Motor neuron (in vitro differentiated cells): ENCODE measurements at places on chromosomes 16 and 17. TPM values are rescaled to one million over a fixed set of nuclear protein-coding genes. Genes with fewer than 3 reads are reported as not detected.

DNA sequence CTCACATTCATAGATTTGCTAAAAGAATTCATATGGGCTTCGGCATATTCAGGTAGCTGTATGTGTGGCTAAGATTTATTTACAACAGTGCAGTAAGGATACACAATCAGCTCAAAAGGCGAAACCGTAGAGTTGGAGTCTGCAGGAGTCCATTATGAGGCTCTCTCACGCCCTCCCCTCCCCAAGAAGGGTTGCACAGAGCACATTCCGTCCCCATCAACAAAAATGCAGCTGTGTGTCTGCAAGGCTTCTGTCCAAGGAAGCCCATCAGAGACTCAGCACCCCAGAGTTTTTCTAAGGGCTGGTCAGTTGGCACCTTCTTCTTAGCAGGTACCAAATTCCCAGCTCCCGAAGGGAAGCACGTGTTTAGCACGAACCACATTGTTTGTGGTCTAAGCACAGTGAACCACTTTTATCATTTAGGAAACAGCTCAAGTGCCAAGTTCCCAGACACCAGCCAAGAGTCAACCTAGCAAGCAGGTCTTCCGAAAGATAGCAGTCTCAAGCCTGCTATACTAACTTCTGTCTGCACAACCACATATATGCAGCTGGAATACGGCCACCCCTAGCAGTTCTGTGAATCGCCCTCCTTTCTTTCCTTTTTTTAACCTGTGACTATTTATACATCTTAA, 28.5 kb upstream of the MEAK7 start:
- no peak for ATAC-seq

Gene SLX1A
- 15.4 and 16.8 TPM in 2 replicates for total RNA-seq

Gene KRTAP9-2
- 0.89 TPM in 1 of 2 replicates, not detected in the other for total RNA-seq

GRCh38 chr16:72989579-72990551, 58.1 kb downstream of the ZFHX3 start:
- ATAC-seq: peak; percentile 61

Gene GALNS
- total RNA-seq: 4.9 and 6.9 TPM in 2 replicates

DNA sequence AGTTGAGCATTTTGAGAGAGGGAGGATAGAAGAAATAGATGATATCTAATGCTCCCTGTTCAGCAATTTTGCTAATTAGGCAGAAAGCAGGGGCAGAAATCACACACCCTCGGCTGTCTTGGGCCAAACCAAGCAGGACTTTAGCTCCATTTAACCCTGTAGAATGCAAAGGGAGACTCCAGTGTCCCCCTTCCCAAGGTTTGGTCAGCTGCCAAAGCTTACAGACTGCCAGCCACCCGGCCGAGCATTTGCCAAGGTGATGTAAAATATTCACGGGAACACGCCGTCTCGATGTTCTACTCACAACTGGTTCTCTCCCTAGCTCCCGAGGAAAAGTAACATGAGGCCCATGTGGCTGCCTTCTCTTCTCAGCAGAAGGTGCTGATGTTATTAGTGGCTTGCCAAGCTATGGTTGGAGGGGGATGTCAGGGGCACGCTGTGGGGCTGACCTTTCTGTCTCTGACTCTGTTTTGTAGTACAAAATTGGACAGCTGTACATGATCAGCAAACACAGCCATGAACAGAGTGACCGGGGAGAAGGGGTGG, 155.3 kb downstream of the PITPNC1 start:
- ATAC-seq: no peak

- no peak for ATAC-seq
Measured at GRCh38 chr16:3659251-3659650, 4.8 kb downstream of the DNASE1 start.

GRCh38 chr16:69111876-69112230, 6.4 kb downstream of the HAS3 start:
- ATAC-seq: no peak

DNA sequence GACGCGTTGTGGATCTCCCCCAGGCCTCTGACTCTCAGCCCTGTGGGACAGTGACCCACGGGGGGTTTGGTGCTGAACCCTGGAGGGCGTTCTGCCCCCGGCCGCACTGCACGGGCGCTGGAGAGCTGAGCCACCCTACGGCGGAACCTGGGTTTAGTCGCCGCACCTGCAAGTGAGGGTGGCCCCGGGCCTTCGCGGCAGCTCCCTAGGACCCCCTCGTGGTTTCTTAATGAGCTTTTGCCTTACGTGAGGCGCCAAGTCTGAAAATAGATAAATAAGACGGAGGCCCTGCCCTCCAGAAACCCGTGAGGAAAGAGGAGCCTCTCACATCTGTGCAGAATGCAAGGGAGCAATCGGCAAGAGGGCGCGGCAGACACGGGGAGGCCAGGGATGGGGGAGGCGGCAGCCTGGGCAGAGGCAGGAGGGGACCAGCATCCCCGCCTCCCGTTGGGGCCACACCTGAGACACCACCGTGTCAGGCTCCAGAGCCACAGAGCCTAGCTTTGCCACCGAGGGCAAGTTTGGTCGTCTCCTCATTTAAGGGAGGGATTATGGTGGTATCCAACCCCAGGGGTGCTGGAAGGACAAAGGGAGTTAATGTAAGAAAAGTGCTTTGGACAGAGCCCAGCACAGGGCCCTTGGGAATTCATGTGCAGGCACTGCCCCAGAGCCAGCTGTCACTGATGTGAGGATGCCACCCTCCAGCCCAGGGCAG, 153.2 kb upstream of the CHMP6 start:
- no peak for ATAC-seq

Gene TNK1
- 3.5 and 4.0 TPM in 2 replicates for total RNA-seq

Gene CMTM2
- total RNA-seq: 1.1 TPM in 1 of 2 replicates, not detected in the other

Gene SLC5A10
- total RNA-seq: 0.09 and 0.31 TPM in 2 replicates

Gene TEKT5
- 0.22 and 0.44 TPM in 2 replicates for total RNA-seq

GRCh38 chr17:81520021-81520901, 7.7 kb upstream of the ACTG1 start:
- no peak for ATAC-seq

DNA sequence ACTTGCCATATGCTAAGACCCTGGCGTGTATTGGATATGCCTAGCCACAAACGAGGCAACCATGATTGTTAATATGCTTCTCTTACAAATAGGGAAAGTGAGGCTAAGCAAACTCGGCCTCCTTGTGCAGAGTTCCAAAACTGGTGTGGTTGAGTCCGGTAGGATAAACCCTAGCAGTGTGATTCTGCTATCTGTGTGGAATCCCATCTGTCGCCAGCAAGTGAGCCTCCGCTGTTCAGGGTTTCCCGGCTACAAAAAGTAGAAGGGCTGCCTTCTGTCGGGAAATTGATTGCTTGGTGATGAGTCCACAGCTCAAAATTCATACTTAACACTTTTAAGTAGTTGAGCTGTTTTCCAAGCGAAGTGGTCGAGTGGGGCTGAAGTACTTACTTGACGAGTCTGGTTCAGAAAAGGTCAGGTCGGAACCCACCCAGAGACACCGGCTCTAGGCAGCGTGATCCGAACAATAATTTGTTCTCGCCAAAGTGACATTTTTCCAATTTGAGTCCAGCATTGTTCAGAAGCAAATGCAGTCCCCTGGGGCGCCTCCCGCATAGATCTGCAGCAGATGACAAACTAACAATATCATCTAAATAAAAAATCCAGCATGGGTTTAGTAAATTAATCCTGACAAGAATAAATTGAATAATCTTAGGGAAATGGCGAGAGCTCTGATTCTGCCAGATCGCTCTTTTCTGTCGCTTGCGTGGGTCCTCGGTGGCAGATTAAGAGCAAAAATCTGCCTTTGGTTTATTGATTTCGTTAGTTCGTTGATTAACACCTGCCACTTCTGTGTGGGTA, 686.7 kb upstream of the RBFOX1 start:
- ATAC-seq: peak; percentile 92

DNA sequence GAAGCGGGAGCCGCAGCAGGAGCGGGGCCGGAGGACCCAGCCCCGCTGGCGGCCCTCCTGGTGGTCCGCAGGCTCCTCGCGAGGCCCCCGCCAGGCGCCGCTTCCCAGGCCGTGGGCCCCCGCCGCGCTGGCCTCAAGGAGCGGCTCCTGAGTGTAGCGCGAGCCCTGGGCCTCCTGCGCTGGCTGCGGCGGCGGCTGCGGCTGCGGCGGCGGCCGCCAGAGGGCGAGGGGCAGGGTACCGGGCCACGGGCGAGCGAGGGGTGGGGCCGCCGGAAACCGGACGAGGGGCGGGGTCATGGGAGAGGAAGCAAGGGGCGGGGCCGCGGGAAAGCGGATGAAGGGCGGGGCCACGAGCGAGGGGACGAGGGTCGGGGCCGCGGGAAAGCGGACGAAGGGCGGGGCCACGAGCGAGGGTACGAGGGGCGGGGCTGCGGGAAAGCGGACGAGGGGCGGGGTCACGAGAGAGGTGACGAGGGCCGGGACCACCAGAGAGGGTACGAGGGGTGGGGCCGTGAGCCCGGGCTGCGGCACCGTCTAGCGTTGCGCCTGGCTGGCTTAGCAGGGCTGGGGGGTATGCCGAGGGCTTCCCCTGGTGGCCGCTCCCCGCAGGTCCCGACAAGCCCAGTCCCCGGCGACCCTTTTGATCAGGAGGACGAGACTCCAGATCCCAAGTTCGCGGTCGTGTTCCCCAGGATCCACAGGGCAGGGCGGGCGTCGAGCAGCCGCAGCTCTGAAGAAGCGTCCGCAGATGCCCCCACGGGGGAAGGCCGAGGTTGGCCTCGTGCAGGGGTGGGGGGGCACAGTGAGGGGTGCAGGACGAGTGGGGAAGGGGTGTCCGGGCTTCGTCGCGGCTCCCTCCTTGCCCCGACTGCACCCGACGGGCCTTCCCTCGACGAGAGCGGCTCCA, 1.7 kb downstream of the MYO15B start:
- peak; percentile 86 for ATAC-seq

DNA sequence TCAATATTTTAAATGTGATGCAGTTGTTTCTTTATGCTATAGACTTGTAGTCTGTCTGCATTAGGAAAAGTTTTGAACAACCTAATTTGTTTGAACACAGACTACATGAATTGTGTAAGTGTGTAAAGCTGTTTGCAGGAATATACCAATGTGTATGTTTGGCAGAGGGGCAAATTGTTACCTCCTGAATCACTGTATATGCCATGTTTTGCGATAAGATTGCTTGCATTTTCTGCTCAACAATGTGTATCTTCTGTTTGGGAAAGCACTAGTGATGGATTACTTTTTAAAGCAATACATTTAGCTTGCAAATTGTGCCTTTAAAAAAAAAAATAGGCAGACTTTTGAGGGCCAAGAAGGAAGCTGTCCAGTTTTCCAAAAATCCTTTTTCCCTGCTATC, 14.6 kb downstream of the RBBP6 start:
- ATAC-seq: no peak

DNA sequence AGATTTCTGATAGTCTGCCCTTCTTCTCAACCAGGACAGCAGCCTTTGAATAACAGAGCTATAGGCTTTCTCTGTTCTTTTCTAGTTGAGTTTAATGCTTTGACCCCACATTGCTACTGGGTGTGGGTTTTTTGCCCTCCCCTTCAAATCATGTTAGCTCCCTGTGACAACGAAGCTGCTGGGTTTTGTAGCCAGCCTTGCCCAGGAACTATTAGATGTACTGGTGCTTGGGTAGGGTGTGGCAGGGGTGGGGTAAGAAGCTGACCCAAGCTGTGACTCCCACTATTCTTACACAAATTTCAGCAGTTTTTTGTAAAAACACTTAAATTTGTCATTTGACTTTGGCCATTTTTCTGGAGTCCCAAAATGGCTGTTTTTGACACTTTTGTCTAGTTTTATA, 69.7 kb downstream of the NLK start:
- peak; percentile 54 for ATAC-seq

- peak; percentile 74 for ATAC-seq
Measured at GRCh38 chr17:74736513-74737298, at the start of gene RAB37. Gene RAB37, plus strand, starts transcription at chr17:74737256. Its CDS starts 17 bp downstream, at chr17:74737273.

- ATAC-seq: no peak
Measured at GRCh38 chr16:4763791-4764190, 3.2 kb downstream of the ZNF500 start.

GRCh38 chr16:81595629-81596292, 151.2 kb downstream of the CMIP start:
- ATAC-seq: no peak

DNA sequence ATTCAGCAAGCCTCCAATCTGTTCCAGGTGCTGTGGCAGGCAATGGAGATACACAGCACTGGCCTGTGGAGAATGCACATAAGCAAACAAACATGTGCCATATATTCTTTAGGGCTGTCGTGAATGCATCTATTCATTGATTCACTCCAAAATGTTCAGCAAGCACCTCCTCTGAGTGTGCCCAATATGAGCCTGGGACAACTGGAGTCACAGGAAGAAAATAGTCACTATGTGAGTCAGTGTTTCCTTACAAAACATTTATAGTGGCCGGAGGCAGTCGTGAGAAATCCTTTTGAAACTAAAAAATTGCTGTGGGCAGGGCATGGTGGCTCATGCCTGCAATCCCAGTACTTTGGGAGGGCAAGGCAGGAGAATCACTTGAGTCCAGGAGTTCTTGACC, 310.1 kb downstream of the CA10 start:
- ATAC-seq: no peak

DNA sequence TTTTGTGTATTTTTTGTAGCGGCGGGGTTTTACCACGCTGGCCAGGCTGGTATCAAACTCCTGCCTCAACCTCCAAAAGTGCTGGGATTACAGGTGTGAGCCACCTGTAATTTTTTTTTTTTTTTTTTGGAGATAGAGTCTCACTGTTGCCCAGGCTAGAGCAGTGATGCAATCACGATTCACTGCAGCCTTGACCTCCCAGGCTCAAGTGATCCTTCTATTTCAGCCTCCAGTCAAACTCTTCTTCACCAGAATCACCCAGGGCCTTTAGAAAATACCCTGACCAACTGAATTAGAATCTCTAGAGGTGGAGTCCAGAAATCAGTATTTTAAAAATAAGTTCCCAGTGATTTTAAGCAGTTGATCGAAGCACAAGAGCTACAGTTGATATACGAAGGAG, 12.5 kb downstream of the HSPB9 start:
- no peak for ATAC-seq

Gene DHX38
- 37.5 and 39.6 TPM in 2 replicates for total RNA-seq

DNA sequence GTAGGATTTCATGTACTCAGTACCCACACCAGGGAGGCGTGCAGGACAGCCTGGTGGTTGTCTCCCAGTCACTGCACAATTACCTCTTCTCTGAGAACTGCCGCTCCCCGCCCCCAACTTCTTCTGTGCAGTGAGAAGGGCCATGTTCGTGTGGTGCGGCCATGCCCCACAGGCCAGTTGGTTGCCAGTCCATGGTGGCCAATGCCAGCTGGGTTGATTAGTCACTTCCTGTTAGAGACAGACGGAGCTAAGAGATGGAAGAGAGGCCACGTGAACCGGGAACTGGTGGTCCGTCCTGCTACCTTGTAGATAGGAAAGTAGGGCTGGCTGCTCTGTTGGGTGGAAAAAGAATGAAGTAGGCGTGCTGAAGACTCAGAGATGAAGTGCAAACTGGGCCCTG, 206.5 kb downstream of the ABCC12 start:
- ATAC-seq: no peak

- ATAC-seq: no peak
Measured at GRCh38 chr17:21379080-21379711, 3.0 kb downstream of the KCNJ12 start.

GRCh38 chr17:78144147-78144719, 2.0 kb upstream of the C17orf99 start:
- ATAC-seq: peak; percentile 9

Gene ZC3H18
- 13.9 and 16.1 TPM in 2 replicates for total RNA-seq

- no peak for ATAC-seq
Measured at GRCh38 chr16:84658690-84659089, 10.4 kb downstream of the KLHL36 start.

DNA sequence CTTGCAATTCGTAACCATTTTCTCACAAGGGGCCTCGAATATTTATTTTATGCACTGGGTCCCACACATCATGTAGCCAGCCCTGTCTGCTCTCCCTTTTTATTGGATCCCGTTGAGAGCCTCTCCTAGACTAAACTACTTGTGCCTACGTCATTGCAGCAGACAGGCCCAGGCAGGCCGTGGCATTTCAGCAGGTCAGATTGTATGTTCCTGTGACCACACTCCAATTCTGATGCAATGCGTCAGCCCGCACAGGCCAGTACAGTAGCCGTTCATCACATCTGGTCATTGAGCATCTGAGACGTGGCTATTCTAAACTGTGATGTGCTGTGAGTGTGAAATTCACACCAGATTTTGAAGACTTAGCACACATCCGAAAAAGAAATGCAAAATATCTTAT, 42.2 kb downstream of the ABAT start:
- ATAC-seq: no peak
